NCI-H2029 (cell line): ENCODE measurements at places on chromosomes 2 and 18.
A peak's percentile ranks its signal among the peaks of the same experiment; 100 is the strongest.

GRCh38 chr2:233976690-233977294 lies 59.6 kb downstream of the TRPM8 start:
- DNase-seq, result no peak

GRCh38 chr2:100692906-100693305 lies 127.0 kb upstream of the NPAS2 start:
- no peak for DNase-seq

- peak; percentile 29 for DNase-seq
Observed at GRCh38 chr18:79965119-79965902, 868 bp downstream of the HSBP1L1 start.

DNA sequence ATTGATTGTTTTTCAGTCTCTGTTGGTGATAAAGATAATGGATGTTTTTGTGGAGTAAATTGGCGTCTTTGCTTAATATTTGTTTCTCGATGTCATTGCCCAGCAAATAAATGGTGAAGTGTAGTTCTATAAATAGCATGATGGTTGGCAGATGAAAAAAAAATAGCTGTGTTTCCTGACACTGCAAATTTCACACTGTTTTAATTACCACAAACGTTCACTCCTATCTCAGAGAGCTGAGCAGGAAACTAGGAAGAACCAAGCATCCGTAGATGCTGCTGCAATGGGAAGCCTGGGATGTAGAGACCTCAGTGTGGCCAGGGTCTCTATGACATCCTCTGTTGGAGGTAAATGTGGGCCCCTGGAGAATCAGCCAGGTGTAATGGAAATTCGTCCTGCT lies 183.2 kb downstream of the CYRIA start:
- DNase-seq, result no peak

GRCh38 chr18:51257150-51257549 lies 59.7 kb upstream of the MEX3C start:
- DNase-seq, result no peak

GRCh38 chr2:47072018-47072691 lies 83.0 kb downstream of the STPG4 start:
- no peak for DNase-seq

- peak; percentile 8 for DNase-seq
Observed at GRCh38 chr18:22342625-22343024, 75.1 kb downstream of the CTAGE1 start.

GRCh38 chr2:241680827-241681599 lies 5.6 kb downstream of the DTYMK start:
- no peak for DNase-seq

DNA sequence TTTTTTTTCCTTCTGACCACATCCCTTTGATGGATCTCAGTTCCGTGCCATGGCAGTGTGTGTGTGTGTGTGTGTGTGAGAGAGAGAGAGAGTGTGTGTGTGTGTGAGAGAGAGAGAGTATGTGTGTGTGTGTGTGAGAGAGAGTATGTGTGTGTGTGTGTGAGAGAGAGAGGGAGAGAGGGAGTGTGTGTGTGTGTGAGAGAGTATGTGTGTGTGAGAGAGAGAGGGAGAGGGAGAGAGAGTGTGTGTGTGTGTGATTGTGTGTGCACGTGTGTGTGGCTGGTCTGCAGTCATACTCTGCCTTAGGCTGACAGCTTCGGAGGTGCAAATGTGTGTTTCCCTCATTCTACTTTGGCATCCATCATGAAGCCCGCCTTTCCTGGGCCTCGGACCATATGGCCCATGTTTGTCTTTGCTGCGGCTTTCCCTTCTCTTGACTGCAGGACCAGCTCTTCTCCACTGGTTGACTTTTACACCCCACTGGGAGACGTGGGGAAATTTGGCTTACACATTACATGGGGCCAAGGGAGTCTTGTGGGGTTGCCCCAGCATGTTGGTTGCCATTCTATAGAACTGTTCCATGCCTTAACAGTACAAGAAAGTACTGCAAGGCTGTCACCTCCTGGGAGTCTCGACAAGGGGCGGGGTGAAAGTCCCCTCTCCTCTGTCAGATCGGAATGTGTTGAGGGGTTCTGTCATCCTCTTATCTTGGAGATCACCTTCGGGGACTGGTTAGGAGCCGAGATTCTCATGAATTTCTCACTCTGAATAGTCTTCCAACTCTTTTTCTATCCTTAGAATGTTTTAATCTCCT lies 21.6 kb downstream of the TSN start:
- no peak for DNase-seq

- DNase-seq, result no peak
Observed at GRCh38 chr18:58135183-58135641, 91.2 kb downstream of the NEDD4L start.
